GM12878 (cell line): ENCODE measurements at places on chromosomes 7 and 10. TPM values are rescaled to one million over a fixed set of nuclear protein-coding genes. Genes with fewer than 3 reads are reported as not detected.

BMPER gene
- total RNA-seq, result not detected in 2 replicates

TSPAN13 gene
- 0.26 and 0.35 TPM in 2 replicates for total RNA-seq

AMZ1 gene
- total RNA-seq, result 1.2 and 1.4 TPM in 2 replicates

GRCh38 chr10:74208997-74209396 lies 58.0 kb downstream of the ADK start:
- no peak for DNase-seq
- H3K27me3 ChIP-seq, result no peaks in the 10 kb centered on the region
- no peak overlapping the region; the same call in 1 of the 2 replicates for H3K27ac ChIP-seq
- no peak overlapping the region for H3K4me3 ChIP-seq

DNA sequence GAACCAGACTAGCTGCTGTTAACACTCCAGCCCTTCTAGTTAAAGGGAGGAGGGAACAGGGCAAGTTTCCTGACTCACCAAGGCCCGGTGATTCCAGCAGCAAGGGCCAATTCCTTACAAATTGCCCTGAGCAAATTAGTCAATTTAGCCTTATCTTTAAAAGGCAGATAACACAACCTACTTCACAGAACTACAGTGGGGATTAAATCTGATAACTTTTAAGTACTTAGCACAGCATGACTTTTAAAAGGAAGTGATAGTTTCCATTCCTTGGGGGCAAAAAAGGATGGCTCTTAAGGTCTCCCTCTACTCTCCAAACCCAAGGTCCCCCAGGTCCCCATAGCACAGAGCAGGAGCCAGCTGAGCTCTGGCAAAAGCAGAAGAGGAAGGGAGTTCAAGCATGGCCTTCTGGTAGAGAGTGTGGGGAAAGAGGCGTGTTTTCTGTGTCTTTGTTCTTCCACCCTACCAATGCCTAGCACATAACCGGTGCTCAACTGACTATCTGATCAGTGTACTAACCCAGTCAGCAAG lies 4.0 kb downstream of the CDCA7L start:
- H3K36me3 ChIP-seq, result no peaks in the 10 kb centered on the region
- DNase-seq, result peak; percentile 40
- peaks cover 44% of the 10 kb centered on the region for H3K4me1 ChIP-seq
- H3K27me3 ChIP-seq, result no peaks in the 10 kb centered on the region
- peak overlapping the region; percentile 8; the same call in 1 of the 2 replicates for H3K4me3 ChIP-seq
- peak overlapping the region; percentile 13; the same call in 1 of the 2 replicates for H3K27ac ChIP-seq

DNA sequence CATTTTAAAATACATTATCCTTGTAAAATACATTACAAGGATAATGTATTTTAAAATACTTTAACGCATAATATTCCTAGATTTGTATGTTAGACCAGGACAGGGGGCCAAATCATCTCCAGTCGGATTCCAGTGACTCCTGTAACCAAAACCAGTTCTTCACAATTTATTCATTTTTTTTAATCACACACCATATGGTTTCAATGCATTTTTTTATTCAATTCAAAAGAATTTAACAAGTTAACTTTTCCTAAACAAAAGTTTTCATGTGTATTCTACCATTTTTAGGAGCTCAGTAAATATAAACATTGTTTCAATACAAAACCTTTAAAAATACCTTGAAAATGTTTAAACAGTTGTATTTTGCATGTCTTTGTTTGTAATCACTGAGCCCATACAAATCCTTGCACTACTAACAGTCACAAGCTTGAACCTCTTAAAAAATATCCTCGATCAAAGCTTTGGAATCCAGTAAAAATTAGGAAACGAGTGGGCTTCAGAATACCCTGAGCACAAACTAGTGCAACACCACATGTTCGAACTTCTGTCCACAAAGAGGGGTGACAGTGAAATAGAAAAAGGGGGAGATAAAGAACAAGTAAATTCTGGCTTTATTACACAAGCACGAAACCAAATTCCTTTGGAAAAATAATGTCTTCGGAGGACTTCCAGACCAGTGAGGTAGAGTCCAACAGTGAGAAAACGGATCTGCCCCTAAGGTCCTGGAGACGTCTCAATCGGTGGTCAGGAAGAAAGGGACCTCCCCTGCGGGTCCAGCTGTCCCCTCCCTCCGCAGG lies 1.6 kb downstream of the CCDC71L start:
- H3K4me3 ChIP-seq, result peak overlapping the region; percentile 96
- no peak for DNase-seq
- H3K27me3 ChIP-seq, result no peaks in the 10 kb centered on the region
- H3K4me1 ChIP-seq, result peaks cover 9% of the 10 kb centered on the region; the same call in 1 of the 2 replicates
- H3K27ac ChIP-seq, result peak overlapping the region; percentile 48; the same call in 1 of the 2 replicates
- H3K36me3 ChIP-seq, result no peaks in the 10 kb centered on the region

DNA sequence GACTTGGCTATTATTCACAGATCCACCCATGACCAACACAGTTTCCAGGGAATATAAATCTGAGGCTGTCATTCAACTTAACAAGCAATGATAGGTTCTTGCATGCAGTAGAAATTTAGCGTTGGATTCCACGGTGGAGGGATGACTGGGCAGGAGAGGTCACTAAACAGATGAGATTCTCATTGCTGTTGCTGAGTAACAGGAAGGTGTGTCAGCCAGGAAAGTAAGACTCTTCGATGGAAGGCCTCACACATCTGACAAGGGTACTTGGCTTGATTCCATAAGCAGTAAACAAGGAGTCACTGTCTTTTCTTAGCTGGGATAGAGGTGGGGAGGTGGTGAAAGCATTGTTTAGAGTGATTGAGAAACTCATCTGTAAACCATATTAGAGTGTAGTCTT lies 1152.0 kb downstream of the SORCS3 start:
- H3K27ac ChIP-seq, result no peak overlapping the region
- no peaks in the 10 kb centered on the region for H3K4me1 ChIP-seq
- no peak for DNase-seq
- H3K4me3 ChIP-seq, result no peak overlapping the region
- H3K36me3 ChIP-seq, result no peaks in the 10 kb centered on the region
- no peaks in the 10 kb centered on the region for H3K27me3 ChIP-seq

DNA sequence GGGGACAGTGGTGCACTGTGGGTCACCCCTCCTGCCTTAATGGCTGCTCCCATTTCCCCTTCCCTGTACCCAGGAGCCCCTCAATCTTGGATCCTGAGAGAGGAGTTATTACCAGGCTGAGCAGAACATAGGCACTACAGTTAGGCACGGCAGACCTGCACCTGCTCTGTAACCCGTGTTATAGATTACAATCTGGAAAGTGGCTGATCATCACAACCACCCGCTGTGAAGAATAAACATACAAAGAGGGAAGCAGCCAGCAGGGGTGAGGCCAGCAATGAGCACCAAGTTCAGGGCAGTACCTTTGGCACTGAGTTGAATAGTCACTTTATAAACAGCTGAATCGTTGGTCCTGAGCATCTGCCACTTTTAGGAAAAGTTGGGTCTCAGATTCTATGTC lies 1.7 kb downstream of the CDHR1 start:
- no peak overlapping the region for H3K4me3 ChIP-seq
- no peak for DNase-seq
- H3K4me1 ChIP-seq, result peaks cover 3% of the 10 kb centered on the region
- no peaks in the 10 kb centered on the region for H3K36me3 ChIP-seq

DNA sequence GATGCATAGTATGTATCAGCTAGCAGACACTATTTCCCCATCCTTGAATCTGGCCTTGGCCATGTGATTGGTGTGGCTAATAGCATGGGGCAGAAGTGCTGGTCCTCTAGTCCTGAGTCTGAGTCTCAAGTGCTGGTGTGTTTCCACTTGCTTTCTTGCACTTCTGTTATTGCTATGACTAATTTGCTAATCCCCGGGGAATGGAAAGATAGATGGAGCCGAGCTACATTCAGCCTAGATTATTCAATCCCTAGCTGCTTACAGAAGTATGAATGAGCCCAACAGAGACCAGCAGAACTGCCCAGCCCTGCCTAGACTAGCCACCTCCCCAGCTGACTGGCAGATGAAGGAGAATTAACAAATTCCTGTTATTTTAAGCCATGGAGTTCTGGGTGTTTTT lies 53.2 kb upstream of the SYPL1 start:
- no peaks in the 10 kb centered on the region for H3K36me3 ChIP-seq
- H3K27me3 ChIP-seq, result no peaks in the 10 kb centered on the region
- DNase-seq, result no peak
- no peaks in the 10 kb centered on the region for H3K4me1 ChIP-seq
- no peak overlapping the region for H3K4me3 ChIP-seq

DNA sequence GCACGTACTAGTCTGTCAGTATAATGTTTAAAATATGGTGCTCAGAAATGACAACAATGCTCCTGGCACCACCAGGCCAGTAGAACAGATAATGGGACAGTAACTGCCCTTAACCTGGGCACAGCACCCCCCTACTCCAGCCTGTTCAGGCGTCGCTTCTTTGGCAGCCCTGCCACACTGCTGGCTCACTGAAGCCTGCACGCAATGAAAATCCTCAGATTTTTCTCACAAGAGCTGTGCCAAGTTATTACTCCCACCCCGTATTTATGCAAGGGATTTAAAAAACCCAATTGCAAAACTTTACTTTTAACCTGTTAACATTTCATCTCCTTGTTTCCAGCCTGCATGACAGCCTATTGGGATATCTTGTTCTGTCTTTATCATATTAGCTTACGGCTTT lies 56.6 kb upstream of the LAMB1 start:
- H3K4me1 ChIP-seq, result 0 out of 2 replicates have a peak, but pooled peaks cover 5% of the 10 kb centered on the region
- 0 out of 2 replicates have a peak, but pooled peaks cover 3% of the 10 kb centered on the region for H3K27me3 ChIP-seq
- no peak overlapping the region for H3K4me3 ChIP-seq
- no peak overlapping the region for H3K27ac ChIP-seq

DNA sequence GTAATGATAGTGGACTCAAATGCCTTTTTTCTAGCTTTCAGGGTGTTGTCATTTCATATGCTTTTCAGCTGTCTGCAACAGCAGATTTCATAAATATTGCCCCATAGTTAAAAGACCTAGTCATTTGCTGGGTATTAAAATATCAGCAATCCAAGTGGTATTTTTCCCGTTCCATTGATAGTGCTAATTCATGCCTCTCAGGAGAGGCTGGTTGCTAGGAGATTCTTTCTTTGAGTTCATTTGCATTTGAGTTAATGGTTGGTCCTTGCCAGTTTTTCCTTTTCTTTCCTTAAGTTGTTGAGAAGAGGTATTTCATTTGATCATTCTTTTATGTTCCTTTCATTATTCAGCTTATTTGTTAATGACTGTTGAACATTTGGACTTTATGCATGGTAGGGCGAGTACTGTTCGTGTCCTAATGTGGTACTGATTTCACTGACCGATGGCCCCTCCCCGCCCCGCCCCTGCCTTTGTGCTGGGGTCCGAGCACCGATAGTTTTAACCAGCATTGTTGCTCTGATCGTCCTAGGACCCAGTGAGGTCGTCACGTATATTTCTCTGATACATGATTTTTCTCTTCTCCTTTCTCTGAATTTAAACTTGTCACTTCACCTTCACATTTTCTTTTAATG lies 128.6 kb downstream of the CCNY start:
- H3K4me3 ChIP-seq, result no peak overlapping the region
- no peaks in the 10 kb centered on the region for H3K36me3 ChIP-seq
- H3K27me3 ChIP-seq, result no peaks in the 10 kb centered on the region
- H3K27ac ChIP-seq, result no peak overlapping the region
- DNase-seq, result no peak
- H3K4me1 ChIP-seq, result peaks cover 14% of the 10 kb centered on the region

GRCh38 chr7:47373871-47374451 lies 207.9 kb downstream of the TNS3 start:
- DNase-seq, result no peak
- no peak overlapping the region for H3K27ac ChIP-seq
- H3K4me1 ChIP-seq, result no peaks in the 10 kb centered on the region
- no peaks in the 10 kb centered on the region for H3K27me3 ChIP-seq
- H3K36me3 ChIP-seq, result no peaks in the 10 kb centered on the region

GRCh38 chr10:76554033-76554408 lies 1083.6 kb downstream of the KCNMA1 start:
- no peaks in the 10 kb centered on the region for H3K4me1 ChIP-seq
- no peaks in the 10 kb centered on the region for H3K36me3 ChIP-seq
- no peak overlapping the region for H3K27ac ChIP-seq
- no peaks in the 10 kb centered on the region for H3K27me3 ChIP-seq
- no peak overlapping the region for H3K4me3 ChIP-seq

GRCh38 chr7:150449206-150449952 lies 1.1 kb upstream of the GIMAP8 start:
- peaks cover 10% of the 10 kb centered on the region for H3K36me3 ChIP-seq
- DNase-seq, result no peak
- peak overlapping the region; percentile 87 for H3K27ac ChIP-seq
- no peak overlapping the region; the same call in 1 of the 2 replicates for H3K4me3 ChIP-seq
- H3K4me1 ChIP-seq, result peaks cover 34% of the 10 kb centered on the region
- no peaks in the 10 kb centered on the region for H3K27me3 ChIP-seq

DNA sequence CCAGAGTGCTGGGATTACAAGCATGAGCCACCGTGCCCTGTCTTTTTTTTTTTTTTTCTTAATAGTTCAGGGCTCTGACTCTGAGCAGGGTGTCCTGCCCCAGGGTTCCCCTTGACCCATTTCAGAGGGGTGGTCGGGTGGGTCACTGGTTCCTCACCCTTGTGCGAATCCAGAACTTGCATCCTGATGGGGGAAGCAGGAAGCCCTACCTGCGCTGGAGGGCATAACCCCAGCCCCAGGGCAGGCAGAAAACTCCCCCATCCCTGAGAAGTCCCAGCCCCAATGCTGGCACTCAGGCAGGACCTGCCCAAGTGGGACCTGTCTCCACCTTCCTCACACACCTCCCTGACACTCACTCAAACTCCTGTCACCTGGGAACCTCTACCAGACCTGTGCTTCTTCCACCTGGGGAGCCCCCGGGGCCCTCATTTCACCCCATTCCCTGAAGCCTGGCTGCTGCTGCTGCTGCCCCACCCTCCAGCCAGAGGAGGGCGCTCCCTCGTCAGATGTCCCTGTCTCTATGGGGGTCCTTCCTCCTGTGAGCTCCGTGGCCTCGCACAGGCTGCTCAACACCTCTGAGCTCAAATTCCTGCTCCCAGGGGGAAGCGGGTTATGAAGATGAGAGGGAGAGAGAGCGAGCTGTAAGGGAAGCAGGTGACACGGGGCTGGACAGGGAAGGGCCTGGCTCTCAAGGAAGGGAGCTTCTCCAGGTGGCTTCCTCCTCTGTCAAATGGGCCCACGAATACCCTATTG lies 15.1 kb upstream of the ZNF273 start:
- no peaks in the 10 kb centered on the region for H3K4me1 ChIP-seq
- H3K27me3 ChIP-seq, result 0 out of 2 replicates have a peak, but pooled peaks cover 2% of the 10 kb centered on the region
- no peak for DNase-seq
- H3K36me3 ChIP-seq, result no peaks in the 10 kb centered on the region
- H3K4me3 ChIP-seq, result no peak overlapping the region
- no peak overlapping the region for H3K27ac ChIP-seq

GRCh38 chr7:1981201-1981877 lies 251.4 kb downstream of the MAD1L1 start:
- H3K27ac ChIP-seq, result no peak overlapping the region
- H3K27me3 ChIP-seq, result no peaks in the 10 kb centered on the region
- H3K36me3 ChIP-seq, result no peaks in the 10 kb centered on the region
- peaks cover 7% of the 10 kb centered on the region for H3K4me1 ChIP-seq
- no peak overlapping the region for H3K4me3 ChIP-seq

- no peaks in the 10 kb centered on the region for H3K36me3 ChIP-seq
- no peaks in the 10 kb centered on the region for H3K4me1 ChIP-seq
- H3K27ac ChIP-seq, result no peak overlapping the region
- no peak for DNase-seq
- no peaks in the 10 kb centered on the region for H3K27me3 ChIP-seq
Observed at GRCh38 chr7:40584667-40585433, 450.0 kb downstream of the SUGCT start.
